Stimulated activated CD8-positive, alpha-beta memory T cell treated with anti-CD3 and anti-CD28 coated beads, Interleukin-4, amount 100 ng/mL, for 1 hour (primary cell): ENCODE measurements at places on chromosomes 13 and 19.

- DNase-seq, result no peak
These were observed 59.0 kb downstream of the PTPRS start for GRCh38 chr19:5281588-5281987.

- peak; percentile 38 for DNase-seq
These were observed 572 bp upstream of the FKBP8 start for GRCh38 chr19:18543814-18544475.

DNA sequence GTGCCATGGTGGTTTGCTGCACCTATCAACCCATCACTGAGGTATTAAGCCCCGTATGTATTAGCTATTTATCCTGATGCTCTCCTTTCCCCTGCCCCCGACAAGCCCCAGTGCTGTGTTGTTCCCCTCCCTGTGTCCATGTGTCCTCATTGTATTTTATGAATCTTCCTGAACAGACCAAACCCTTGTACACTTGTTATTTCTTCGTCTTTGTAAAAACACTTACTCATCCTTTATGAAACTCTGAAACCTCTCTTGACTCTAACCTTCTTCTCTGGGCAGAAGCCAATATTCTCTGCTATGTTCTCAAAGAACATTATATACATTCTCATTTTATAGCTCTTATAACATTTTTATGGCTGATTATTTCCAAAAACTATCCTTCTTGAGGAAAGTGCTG lies 746.9 kb downstream of the EFNB2 start:
- no peak for DNase-seq

DNA sequence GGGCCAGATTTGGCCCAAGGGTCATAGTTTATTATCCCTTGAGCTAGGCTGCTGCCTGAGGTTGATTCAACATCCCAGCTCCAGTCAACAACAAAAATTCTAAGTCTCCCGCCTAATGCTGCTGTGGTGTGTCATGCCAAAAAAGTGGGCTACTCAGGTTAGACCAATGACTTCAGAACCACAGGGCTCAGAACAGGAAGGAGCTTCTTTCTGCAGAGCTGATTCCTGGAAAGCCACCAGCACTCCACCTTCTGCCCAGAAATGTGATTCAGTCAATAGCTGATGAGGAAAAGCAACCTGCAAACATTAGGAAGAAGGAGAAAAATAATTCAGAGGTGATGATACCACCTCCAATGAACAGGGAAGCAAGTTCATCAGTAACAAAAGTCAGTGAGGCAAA lies 56.1 kb upstream of the SERPINE3 start:
- no peak for DNase-seq

GRCh38 chr19:21843081-21843480 lies 7.1 kb upstream of the ZNF43 start:
- DNase-seq, result no peak

DNA sequence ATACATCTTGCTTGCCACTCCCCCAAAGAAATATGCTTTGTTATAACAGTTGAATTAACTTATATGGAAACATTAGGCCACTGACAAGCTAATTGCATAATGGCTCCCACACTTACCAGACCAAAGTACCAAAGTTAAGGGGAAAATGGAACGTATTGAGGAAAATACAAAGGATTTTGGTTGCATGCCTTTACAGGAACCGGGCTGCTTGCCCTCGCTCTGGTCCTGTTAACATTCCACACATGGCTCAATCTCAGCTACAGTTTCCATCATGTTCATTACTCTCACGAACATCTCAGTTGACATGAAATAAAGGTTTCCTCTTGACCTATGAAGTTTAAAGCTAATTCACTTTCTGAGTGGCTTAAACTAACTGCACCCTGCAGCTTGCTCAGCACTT lies 220.7 kb upstream of the RXFP2 start:
- DNase-seq, result no peak

DNA sequence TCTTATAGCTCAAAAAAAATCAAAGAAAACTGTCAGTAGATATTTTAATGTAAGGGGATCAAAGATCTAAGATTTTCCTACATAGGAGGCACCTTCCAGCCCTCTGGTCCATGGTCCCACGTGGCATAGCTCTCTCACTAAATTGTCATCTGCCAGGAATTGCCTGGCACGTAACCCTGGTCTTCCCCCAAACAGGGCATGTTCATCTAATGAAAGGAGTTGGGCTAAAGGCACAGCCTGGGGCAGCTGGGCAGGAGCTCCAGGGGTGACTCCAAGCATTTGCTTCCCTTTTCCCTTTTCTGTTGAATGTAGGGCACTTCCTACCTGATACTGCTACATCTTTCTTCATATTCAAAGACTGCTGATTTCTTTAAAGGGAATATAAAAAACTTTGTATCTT lies 148.7 kb downstream of the COL4A1 start:
- DNase-seq, result no peak

DNA sequence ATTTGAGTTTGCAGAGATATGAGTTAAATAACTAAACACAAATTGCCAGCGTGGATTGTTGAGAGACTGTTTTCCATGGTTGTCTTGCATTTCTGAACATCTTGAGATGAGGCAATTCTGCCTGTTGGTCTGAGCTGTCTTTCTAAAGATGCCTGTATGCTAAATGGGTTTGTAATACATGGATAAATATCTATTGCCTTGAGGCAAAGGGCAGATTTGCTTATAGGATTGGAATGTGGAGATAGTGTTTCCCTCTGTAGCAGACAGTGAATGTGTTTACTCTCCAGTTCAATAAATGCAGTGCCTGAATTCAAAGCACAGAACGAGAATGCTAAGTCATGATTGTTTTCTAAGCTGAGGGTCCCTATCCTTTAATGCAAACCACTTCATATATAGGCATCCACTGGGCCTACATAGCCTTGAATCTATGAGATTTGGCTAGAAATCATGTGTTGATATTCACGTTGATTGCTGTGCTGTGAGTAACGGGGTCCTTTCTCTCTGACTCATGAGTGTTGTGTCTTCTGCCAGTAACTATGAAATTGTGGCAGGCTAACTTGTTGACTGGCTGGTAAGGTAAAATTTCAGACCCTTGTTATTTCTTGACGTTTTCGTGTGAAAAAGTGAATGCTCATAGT lies 2554.8 kb downstream of the PCDH9 start:
- DNase-seq, result no peak

DNA sequence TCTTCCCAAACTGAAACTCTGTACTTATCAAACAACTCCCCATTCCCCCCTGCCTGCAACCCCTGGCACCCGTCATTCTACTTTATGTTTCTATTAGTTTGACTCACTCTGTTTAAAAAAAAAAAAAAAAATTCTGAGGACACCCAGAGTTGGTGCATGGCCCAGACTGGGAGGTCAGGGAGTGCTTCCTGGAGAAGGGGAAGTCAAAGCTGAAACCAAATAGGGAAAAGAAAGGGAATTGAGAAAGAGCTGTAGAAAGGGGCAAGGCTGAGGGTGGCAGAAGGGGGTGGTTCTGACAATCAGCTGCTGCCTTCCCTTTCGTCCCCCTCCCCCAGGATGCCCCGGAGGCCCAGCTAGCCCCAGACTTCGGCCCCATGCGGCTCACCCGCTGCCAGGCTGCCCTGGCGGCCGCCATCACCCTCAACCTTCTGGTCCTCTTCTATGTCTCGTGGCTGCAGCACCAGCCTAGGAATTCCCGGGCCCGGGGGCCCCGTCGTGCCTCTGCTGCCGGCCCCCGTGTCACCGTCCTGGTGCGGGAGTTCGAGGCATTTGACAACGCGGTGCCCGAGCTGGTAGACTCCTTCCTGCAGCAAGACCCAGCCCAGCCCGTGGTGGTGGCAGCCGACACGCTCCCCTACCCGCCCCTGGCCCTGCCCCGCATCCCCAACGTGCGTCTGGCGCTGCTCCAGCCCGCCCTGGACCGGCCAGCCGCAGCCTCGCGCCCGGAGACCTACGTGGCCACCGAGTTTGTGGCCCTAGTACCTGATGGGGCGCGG lies 9.0 kb upstream of the STRN4 start:
- no peak for DNase-seq

GRCh38 chr19:18967358-18968146 lies 26.5 kb upstream of the HOMER3 start:
- DNase-seq, result no peak

GRCh38 chr19:343941-344624 lies 513 bp downstream of the MIER2 start:
- DNase-seq, result no peak

DNA sequence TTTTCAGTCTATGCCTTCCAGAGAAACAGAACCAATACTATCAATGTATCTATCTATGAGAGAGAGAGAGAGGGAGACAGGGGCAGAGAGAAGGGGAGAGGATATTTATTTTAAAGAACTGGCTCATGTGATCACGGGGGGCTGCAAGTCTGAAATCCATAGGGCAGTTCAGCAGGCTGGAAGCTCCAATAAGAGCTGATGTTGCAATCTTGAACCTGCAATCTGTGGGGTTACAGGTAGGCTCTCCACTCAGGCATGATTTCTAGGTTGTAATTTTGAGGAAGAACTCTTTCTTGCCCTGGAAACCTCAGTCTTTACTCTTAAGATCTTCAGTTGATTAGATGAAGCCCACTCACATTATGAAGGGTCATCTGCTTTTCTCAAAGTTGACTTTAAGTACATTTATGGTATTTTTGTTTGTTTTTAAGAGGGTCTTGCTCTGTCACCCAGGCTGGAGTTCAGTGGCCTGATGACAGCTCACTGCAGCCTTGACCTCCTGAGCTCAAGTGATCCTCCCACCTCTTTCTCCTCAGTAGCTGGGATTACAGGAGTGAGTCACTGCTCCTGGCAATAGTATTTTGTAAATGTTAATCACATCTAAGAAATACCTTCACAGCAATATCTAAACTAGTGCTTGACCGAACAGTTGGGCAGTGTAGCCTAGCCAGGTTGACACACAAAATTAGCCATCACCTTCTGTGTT lies 376.4 kb downstream of the FGF9 start:
- no peak for DNase-seq
